Right ventricle myocardium inferior (tissue), 1 donor: ENCODE measurements at places on chromosomes 16 and 17. TPM values are rescaled to one million over a fixed set of nuclear protein-coding genes. Genes with fewer than 3 reads are reported as not detected.

The SPNS3 gene
- 0.35 TPM for total RNA-seq

DNA sequence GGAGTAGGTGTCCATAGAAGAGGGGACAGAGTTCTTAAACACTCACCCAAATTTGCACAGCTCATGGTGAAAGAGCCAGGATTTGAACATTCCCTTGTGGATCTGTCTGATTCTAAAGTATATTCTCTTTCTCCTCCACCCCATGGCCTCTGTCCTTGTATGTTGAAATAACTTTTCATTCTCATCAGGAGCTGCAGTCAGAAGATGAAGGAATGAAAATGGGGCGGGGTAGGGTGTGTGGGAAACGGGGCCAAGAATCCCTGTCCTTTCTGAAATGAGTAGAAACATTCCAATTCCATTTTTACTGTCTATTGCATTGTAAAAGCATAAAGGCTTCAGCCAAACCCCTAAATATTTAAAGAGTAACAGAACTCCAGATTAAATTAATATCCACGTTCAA is 42.8 kb downstream of the NOG start:
- no peak for DNase-seq

DNA sequence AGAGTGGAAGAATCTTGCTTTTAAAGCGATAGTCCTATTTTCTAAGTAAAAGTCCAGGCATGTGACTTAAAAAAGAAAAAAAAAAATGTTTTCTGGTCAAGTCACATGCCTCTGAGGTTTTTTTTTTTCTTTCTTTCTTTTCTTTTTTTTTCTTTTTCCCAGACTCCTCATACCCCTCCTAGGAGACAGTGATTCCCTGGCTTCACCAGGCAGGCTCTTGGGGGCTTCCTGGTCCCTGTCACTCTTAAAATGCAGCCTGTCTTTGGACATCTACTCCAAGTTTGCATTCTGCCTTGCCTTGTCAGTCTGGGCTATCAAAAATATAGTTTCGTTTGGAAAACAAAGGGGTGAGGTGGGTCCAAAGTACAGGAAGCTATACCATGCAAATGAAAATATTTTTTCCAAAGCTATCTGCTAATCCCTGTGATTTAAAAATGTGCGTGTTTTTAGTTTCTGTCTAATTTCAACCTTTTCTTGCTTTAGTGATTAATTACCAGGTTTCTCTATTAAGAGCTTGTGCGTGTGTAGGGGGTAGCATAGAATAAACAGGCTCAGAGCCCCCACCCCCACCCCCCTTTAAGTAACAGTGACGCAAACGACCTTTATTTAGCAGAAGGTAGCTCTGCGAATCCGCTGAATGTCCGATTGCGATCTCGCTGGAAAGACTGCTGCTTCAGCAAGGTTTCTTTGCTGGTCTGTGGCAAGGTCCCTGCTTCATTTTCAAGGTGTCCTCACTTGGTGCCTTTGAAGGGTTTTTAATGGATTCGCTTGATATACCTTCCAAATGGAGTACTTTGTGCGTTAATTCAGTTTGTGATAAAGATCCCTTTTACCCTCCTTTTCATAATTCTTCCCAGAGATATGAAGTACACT is 510.2 kb downstream of the WWOX start:
- no peak for DNase-seq

DNA sequence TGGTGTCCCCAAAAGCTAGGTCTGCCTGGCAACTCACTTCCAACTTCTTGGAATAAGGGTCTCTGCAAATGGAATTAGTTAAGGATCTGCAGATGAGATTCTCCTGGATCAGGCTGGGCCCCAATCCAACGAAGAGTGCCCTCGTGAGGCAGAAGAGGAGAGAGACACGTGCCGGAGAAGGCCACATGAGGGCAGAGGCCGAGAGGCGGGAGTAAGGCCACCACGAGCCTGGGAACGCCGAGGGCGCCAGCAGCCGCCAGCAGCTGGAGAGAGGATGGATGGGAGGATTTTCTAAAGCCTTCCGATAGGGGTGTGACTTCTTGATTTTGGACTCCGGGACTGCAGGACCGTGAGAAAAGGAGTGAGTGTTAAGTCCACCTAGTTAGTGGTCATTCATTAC is 76.3 kb downstream of the JPH3 start:
- no peak for DNase-seq

DNA sequence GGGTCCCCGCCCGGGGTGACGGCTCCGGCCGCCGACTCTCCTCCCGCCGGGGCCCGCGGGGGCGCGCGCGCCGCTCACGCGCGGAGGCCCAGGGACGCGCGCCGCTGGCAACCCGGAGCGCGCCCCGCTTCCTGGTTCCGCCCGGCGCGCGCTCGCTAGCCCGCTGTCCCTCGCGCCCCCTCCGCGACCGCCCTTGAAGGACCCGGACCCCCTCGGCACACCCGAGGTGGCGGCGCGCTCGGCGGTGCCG is at the start of gene STAT5B:
STAT5B (minus strand) TSS at position 33 of the 250 bp plus-strand sequence. CDS start 44,264 bp downstream, outside the sequence.
- DNase-seq = peak; percentile 87
